Fibroblast of lung (primary cell): ENCODE measurements at places on chromosomes 11 and 22.

DNA sequence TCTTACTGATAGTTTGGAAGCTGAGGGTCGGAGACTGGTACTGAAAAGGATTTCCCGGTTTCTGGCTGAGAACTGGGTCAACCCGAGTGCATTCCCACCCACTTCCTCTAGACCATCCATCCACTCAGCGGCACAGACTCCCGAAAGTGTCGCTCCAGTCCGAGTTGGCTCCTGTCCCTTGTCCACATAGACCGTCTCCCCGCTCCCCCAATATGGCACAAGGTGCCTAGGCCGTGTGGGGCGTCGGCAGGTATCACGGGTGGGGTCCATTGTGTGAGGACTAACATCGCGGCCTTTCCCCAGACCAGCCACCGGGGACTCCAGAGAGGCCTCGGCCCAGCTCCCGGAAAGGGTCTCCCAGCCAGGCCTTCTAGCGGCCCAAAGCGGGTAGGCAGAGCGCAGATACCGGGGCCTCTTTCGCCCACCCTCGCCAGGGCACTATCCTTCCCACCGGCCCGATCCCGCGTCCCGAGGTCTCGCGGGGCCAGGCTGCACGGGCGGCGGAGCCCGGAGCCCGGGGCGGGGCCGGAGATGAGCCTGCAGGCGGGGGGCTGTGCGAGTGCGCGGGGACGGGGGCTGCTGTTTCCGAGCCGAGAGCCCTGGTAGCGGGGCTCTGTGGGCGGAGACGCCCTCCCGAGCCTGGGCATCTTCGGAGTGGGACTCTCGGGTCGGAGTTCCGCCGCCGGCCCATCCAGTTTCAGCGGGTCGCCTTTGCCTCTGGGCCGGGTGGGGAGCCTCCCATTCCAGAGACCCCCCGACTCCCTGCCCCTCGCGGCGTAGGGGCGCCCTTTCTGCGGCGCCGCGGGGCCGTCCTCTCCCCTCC, 21.1 kb downstream of the SERPINH1 start:
- DNase-seq: peak; percentile 70

GRCh38 chr11:15576769-15577168, 462.0 kb downstream of the INSC start:
- no peak for DNase-seq

DNA sequence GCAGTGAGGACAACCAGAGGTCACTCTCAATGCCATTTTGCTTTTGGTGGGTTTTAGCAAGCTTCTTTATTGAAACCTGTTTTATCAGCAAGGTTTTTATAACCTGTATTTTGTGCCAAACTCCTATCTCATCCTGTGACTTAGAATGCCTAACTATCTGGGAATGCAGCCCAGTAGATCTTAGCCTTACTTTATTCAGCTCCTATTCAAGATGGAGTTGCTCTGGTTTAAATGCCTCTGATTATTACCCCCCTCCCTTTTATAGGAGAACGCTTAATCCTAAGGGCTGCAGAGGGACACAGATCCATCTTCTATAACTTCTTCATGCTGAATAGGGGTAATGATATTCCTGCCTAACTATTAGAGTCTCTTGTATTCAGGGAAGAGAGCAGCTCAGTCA, 179.1 kb downstream of the KIF18A start:
- peak; percentile 43 for DNase-seq

DNA sequence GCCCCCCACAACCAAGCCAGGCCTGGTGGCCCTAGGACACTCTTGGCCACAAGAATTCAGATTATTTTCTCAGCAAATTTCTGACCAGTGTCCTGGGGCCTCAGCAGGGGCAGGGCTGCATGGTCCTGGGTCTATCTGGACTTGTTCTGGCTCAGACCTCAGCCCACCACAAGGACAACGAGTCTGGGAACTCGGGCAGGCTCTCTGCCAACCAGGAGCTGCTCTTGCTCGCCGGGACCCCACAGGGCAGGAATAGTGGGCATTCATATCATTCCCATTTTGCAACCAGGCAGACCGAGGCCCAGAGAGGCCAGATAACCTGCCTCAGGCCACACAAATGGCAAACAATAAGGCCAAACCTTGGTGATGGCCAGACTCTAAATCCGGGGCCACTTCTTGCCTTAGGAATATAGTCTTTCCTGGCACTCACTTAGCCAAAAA, 75.4 kb upstream of the WNT7B start:
- no peak for DNase-seq

GRCh38 chr11:107266455-107266854, 191.2 kb downstream of the CWF19L2 start:
- no peak for DNase-seq

GRCh38 chr11:91810871-91811270, 413.7 kb upstream of the FAT3 start:
- no peak for DNase-seq

GRCh38 chr11:126829716-126830115, 170.9 kb downstream of the KIRREL3 start:
- DNase-seq: no peak

DNA sequence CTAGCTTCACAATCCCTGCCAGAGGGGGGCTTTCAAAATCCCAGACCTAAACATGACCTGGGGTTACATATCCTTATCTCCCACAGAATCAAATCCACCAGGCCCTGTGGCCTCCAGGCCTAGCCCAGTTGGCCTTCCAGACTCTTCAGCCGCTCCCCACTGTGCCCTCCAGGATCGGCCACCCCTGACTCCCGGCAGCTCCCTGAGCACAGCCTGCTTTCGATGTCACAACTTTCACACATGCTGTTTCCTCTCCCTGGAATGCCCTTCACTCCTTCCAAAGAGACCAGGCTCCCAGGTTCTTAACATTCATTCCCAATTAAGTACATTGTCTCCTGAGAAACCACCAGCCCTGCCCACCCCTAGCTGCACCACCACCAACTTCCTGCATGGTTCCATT, 62.7 kb downstream of the CSNK2A3 start:
- no peak for DNase-seq

GRCh38 chr11:34928268-34928959, 12.0 kb downstream of the PDHX start:
- DNase-seq: no peak

GRCh38 chr11:6657346-6657745, 1.7 kb upstream of the DCHS1 start:
- DNase-seq: no peak

DNA sequence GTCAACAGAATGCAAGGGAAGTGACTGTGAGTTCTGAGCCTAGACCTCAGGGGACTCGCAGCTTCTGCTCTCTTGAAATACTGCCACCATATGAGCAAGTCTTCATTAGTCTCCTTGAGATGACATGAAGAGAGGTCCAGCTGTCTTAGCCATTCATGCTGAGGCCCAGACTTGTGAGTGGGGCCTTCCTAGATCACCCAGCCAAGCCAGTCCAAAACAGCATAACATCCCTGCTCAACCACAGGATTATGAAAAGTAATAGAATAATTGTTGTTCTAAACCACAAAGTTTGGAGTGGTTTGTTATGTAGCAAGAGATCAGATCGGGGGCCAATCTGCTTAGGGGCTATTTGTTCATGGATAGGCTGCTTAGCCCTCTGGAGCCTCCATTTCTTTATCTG, 54.9 kb upstream of the HTATIP2 start:
- DNase-seq: no peak

DNA sequence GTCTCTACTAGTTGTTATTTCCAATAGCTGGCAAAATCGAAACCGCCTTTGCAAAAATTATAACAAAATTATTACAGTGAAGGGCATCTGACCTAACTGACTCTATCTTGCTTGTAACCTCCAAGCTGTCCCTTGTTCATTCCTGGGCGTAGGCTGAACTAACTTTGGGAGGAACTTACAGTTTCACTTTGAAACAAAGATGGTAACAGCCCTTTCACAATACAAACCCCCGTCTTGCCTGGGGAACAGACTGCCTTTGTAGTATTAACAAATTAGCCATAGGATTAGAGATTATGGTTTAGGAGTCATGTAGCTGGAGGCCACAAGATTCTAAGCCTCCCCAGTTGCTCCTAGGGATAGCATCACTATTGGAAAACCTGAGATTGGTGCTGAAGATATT, 131.6 kb upstream of the HSD17B12 start:
- no peak for DNase-seq

DNA sequence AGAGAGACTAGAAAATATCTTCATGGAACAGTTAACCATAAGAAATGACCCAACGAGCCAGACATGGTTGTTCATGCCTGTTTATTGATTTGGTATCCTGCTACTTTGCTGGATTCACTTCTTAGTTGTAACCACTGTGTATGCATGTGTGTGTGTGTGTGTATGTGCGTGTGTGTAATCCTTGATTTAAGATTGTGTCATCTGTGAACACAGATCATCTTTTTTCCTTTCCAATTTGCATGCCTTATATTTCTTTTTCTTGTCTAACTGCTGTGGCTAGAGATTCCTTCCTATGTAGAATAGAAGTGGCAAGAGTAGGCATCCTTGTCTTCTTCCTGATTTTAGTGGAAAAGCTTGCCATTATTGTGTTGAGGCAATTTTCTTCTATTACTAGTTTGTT, 16.4 kb upstream of the CLTCL1 start:
- DNase-seq: no peak

GRCh38 chr22:33028234-33028633, 29.9 kb downstream of the SYN3 start:
- no peak for DNase-seq

- peak; percentile 84 for DNase-seq
These were observed 24.3 kb downstream of the GLYATL1 start for GRCh38 chr11:58963551-58964104.

DNA sequence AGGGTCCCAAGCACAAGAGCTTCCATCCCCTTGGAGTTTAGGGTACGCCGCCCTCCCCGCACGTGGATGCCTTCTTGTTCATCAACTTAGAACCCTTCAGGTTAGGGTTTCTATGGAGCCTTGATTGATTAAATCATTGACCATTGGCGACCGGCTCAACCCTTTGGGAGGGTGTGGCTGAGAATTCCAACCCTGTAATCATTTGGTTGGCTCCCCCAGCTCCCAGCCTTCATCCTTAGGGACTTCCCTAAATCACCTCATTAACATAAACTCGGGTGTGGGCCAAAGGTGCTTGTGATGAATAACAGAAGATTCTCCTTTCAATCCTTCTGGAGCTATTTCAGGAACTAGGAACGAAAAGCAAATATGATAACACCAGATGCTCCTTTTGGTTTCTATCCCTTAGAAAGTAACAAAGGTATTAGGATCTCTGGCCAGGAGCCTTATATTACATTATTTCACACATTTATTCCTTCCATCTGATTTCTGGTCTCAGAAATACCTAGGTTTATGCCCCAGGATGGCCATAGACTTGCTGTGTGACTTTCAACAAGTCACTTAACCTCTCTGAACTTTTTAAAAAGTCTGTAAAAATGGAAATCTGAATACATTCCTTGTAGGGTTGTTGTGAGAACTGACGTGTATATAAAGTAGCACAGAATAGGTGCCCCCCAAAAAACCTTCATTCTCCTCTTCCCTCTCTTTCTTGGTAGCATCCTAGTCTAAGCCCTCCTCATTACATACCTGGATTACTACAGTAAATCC, 26.8 kb downstream of the MCHR1 start:
- DNase-seq: no peak

- DNase-seq: no peak
These were observed 108.7 kb upstream of the THY1 start for GRCh38 chr11:119531623-119532022.

DNA sequence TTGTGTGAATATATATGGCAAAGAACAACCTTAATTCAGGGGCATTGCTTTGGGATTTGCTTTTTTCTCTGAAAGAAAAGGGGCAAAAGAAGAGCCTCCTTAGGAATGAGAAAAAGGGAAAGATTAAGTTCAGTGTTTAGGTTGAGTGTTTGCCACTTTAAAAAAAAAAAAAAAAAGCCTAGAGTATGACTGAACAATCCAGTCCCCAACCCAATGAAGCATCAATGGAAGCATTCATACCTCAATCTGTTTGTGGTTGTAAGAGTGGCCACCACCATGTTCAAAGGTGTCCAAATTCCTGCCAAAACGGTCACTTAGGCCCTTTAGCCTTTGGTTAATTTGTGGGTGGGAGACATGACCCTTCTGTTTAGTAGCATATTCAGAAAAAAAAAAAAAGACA, 260.6 kb downstream of the SOX6 start:
- DNase-seq: no peak

DNA sequence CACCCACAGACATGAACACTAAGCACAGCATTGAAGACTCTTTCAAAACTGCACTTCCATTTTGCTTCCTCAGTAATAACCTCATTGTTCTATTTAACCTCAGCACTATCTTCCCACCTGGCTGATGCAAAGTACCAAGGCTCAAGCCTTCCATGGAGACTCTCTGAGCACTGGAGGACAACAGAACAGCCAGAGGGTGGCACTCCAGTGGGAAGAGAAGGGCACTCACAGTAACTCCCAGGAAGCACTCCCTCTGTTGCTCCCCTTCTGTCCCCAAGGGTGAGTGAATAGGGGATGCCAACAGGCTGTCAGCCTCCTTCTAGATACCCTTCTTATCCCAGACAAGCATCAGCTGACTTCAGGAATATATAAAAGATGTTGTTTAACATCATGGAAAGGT, 3.5 kb downstream of the ME3 start:
- no peak for DNase-seq

GRCh38 chr22:41478473-41478872, 9.6 kb downstream of the ACO2 start:
- no peak for DNase-seq

GRCh38 chr22:37284805-37285355, 2.6 kb downstream of the CYTH4 start:
- DNase-seq: no peak

DNA sequence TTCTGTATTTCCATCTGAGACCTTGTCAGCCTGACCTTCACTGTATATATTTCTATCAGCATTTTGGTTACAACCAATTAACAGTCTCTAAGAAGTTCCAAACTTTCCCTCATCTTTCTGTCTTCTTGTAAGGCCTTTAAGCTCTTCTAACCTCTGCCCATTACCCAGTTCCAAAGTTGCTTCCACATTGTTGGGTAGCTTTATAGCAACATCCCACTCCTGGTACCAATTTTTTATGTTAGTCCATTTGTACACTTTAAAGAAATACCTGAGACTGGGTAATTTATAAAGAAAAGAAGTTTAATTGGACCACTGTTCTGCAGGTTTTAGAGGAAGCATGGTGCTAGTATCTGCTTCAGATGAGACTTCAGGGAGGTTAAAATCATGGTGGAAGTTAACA, 1979.7 kb upstream of the RAG2 start:
- no peak for DNase-seq

DNA sequence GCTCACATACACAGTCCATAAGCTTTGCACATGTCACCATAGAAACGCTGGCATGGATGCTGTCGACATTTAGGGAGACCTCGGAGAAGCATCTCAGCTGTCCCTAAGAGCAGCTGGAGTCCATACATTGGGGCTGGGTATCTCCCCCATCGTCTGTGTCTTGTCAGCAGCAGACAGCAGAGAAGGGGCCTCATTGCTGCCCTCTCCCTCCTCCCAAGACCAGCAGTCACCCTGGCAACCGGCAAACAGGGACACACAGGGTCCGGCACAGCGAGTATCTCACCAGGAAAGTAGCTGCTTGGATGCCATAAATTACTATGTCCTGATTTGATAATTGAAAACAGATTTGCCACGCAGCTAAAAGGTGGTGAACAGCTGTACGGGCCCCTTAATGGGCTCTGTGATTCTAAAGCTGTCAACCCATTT, 84.4 kb downstream of the CD44 start:
- DNase-seq: peak; percentile 82
